Chondrocyte (in vitro differentiated cells): ENCODE measurements at places on chromosomes 2 and 18. TPM values are rescaled to one million over a fixed set of nuclear protein-coding genes. Genes with fewer than 3 reads are reported as not detected.

The HTR2B gene
- 0.69 to 0.85 TPM in 2 of 3 replicates, not detected in the other for total RNA-seq

DNA sequence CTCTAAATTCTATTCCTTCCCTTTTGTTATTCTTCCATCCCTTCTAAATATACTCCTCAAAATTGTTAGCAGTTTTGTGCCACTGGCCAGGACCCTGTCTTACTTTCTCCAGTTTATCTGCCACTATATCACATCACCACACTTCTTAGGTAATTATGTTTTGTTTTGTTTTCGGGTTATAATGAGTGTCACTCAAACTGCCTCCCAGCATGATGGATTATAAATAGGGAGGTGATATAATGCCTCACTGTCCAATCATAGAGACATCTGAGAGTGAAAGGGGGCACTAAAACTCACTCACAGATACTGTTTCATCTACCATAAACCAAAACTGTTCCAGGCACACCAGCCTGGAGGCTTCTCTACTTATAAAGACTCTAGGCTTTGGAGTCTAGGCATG, 3.5 kb downstream of the RSAD2 start:
- DNase-seq: no peak

The NMS gene
- not detected in 3 replicates for total RNA-seq

The FTCDNL1 gene
- total RNA-seq: 0.34 to 1.2 TPM (median 0.65 TPM) in 3 replicates

GRCh38 chr18:678482-679182, 21.2 kb downstream of the TYMS start:
- DNase-seq: no peak

GRCh38 chr2:24763843-24764242, 29.3 kb downstream of the PTRHD1 start:
- no peak for DNase-seq

DNA sequence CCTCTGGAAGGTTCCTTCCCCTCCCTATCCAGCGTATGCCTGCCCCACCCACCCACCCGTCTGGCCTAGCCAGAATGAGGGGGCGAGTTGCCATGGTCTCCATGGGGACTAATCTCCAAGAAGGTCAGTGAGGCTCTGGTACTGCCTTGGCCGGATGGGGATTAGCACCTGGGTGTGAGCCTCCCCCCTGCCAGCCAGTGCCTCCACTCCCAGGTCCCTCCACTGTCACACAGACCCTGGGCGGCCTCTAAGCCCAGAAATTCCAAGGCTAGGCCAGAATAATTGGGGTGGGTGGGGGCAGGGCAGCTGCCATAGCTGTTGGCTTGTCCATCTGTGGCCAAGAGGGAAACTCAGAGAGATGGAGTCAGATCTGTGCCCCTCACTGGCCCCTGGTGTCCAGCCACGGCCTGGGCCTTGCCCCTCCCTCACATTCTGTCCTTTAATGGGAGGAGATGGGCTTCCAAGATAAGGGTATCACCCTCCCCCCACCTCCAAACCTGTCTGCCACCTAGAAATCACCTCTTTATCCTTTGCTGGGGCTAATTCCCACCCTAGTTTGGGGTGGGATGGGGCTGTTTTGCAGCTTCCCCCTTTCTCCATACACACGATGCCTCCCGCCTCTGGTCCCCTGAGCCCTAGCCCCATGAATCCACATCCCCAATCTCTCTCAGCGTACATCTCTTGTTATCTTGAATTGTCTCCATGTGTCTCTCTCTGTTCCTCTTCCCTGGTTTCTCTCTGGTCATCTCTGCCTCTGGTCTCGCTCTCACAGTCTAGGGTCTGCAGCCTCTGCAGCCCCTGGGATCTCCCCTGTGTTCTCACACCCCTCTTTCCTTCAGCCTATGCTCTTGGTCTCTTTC, 6.0 kb upstream of the CRYBA2 start:
- DNase-seq: no peak

DNA sequence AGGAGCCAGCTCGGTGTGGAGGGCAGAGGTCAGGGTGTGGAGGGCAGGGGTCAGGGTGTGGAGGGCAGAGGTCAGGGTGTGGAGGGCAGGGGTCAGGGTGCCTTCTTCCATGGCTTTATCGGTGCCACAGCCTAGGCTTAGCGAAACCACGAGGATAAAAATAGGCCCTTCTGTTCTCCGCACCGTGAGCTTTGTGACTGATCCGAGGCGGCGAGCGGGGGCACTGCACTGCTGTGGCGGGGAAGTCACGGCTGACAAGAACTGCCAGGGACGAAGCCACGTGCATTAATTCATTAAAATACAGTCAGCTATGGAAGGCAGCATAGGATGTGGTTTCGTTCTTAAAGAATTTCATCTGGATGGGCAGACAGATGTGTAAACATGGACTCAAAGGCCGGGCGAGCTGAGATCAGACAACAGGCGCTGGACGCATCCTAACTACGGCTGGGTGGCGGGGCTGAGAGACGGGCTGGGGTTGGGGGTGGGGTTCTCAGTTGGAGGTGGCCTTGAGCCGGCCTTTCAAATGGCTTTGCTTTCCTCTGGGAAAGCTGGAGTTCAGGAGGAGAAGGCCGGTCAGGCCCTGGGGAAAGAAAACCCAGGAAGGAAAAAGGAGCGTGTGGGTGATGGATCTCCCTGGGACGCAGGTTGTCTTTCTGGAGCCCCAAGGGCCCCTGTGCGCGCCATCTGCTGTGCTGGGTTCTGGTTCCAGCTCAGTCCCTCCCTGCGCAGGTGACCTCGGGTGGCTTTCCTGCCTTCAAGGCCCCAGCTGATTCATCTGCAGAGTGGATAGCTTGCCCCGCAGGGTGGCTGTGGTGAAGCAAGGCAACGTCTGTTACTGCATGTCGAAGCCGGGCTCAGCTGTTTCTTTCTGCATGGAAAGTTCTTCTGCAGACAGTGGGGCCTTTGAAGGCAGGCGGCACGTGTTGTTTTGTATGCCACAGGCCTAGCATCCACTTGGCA, 958 bp upstream of the ALLC start:
- peak; percentile 60 for DNase-seq
